Panc1 (cell line): ENCODE measurements at places on chromosomes 11 and 22. TPM values are rescaled to one million over a fixed set of nuclear protein-coding genes. Genes with fewer than 3 reads are reported as not detected.
A peak's percentile ranks its signal among the peaks of the same experiment; 100 is the strongest.

- no peak overlapping the region for H3K27ac ChIP-seq
- DNase-seq = no peak
- H3K27me3 ChIP-seq = no peaks in the 10 kb centered on the region
- H3K36me3 ChIP-seq = no peaks in the 10 kb centered on the region
- peaks cover 39% of the 10 kb centered on the region for H3K4me1 ChIP-seq
Observed at GRCh38 chr11:33263549-33263948, 6.4 kb downstream of the HIPK3 start.

DNA sequence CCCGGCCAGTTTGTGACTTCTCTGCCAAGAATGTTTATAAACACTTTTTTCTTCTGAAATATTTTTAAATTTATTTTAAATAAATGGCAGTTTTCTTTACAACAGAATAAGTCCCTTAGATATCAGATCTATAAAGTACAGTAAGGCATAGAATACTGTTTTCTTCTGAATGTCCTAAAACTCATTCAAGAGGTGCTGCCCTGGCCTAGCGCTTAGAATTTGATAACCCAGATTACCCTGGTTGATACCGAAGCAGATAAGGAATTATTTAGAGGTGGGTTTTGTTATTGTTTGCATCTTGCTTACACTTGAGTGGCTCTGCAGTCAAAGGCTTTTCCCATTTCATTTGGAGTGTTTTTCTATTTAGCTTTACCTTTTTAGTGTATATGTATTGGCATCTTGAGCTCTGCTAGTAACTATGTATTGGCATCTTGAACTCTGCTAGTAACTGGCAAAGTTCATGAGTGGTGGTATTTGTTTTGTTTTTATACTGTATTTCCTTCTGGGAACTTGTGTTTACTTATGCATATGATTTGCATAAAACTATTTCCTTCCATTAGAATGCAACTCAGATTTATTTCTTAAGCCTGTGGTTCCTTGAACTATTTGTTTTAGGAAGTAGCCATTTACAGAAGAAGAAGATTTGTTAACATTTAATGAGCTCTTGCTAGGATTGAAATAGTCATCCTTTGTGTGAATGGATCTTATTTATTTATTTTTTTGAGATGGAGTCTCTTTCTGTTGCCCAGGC is 1.2 kb downstream of the ACAD8 start:
- DNase-seq = no peak
- peak overlapping the region; percentile 99 for H3K4me3 ChIP-seq
- H3K27ac ChIP-seq = peak overlapping the region; percentile 73
- no peaks in the 10 kb centered on the region for H3K36me3 ChIP-seq

The MYRF gene
- total RNA-seq = 2.8 TPM

The CDKN1C gene
- total RNA-seq = 4.6 TPM

GRCh38 chr11:33324302-33324985 is 67.3 kb downstream of the HIPK3 start:
- no peaks in the 10 kb centered on the region; the same call in 1 of the 2 replicates for H3K36me3 ChIP-seq
- H3K27me3 ChIP-seq = no peaks in the 10 kb centered on the region
- peaks cover 3% of the 10 kb centered on the region; the same call in 1 of the 2 replicates for H3K4me1 ChIP-seq
- no peak overlapping the region for H3K27ac ChIP-seq
- no peak for DNase-seq

The C11orf87 gene
- total RNA-seq = not detected

DNA sequence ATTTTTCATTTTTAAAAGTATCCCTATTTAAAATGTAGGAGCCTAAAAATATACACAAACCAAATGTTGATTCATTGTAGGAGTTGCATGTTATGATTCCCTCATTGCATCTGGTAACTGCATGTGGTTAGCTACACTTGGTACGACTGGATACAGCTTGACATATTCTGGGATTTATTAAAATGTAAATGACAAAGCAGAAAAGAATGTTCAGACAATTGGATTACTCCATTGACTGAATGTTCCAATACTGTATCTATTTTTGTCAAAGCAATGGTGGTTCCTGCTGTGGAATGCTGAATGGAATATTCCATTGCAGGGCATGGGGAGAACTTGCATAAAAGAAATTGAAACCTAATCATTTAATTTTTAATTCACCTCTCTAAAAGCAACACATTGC is 30.8 kb downstream of the BLID start:
- no peaks in the 10 kb centered on the region for H3K36me3 ChIP-seq
- no peaks in the 10 kb centered on the region for H3K4me1 ChIP-seq
- no peaks in the 10 kb centered on the region for H3K27me3 ChIP-seq
- H3K27ac ChIP-seq = no peak overlapping the region
- no peak overlapping the region for H3K4me3 ChIP-seq

DNA sequence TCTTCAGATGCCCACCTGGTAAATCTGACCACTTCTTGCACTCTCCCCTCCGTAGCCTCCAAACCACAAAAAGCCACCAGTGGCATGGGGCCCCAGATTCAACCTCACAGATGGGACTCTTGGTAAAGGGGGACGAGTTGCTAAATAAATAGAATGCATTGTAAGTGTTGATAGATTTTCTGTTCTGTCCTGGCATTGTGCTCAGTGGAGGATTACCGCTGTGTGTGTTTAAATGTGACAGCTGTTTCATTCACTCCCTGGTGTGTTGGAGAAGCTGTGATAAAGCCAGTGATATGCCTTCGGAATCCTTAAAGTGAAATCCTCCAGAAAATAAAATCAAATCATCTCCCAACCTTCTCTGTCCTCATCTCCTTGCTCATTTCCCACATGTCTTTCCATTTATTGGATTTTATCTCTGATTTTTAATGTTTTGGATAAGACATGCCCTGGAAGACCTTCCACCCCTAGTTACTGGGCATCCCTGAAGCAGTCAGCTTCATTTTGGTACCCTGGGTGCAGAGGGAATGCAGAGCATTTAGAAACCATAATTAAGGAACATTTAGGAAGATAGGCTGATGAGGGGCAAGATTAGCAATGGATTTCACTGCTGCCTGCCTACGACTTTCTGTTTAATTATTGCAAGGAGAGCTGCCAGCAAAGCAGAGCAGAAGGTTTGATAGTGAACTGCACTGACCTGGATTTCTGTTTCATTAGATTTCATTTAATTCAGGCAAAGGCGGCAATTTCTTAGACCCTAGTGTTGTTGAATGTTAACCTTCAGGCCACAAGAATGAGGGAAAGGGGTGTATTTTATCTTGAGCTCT is 460.9 kb upstream of the KIRREL3 start:
- H3K4me3 ChIP-seq = no peak overlapping the region
- H3K4me1 ChIP-seq = no peaks in the 10 kb centered on the region
- DNase-seq = no peak
- H3K27ac ChIP-seq = no peak overlapping the region

The KRTAP5-7 gene
- not detected for total RNA-seq

DNA sequence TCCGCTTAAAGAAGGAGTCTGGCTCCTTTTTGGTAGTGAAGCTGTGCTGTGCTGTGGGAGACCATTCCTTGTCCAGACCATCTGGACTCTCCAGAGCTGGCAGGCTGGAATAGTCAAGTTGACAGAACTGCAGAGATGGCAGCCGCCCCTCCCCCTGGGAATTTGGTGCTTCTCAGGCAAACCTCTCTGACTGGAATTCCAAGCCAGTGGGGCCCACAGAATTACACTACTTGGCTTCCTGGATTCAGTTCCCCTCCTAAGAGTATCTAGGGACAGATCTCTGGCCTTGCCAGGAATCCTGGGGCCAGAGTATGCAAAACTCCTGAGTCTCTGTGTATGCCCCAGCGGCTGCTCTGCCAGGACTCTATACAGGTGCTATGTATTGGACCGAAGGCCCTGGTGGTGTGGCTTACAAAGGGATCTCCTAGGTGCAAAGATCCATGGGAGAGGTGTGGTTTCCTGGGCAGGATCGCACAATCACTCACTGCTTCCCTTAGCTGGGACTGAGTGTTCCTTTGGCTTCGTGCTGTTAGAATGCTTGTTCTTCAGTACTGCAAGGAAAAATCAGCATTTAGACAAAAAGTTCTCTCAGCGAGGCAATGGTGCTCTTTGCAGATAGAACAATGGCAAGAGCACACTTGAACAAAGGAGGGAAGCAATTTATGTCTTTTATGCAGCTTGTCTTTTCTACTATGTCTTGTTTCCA is 86.8 kb downstream of the PRMT3 start:
- H3K4me1 ChIP-seq = no peaks in the 10 kb centered on the region
- H3K36me3 ChIP-seq = no peaks in the 10 kb centered on the region
